ENCODE measurements at places on chromosomes 3 and 15. TPM values are rescaled to one million over a fixed set of nuclear protein-coding genes. Genes with fewer than 3 reads are reported as not detected.

AGBL1 gene
- total RNA-seq = 0.21 TPM

OR5K2 gene
- not detected for total RNA-seq

FBN1 gene
- 167 TPM for total RNA-seq

KY gene
- 1.2 TPM for total RNA-seq

PLCB2 gene
- total RNA-seq = 55.8 TPM

RARRES1 gene
- 323 TPM for total RNA-seq

ECE2 gene
- total RNA-seq = not detected

KBTBD12 gene
- total RNA-seq = 7.6 TPM

ZNF639 gene
- total RNA-seq = 36.9 TPM

PRR20G gene
- not detected for total RNA-seq

PPARG gene
- 17.9 TPM for total RNA-seq

TSPAN3 gene
- total RNA-seq = 121 TPM

ZNF621 gene
- 24.1 TPM for total RNA-seq

Measured in aorta (tissue), 5 donors.